ENCODE measurements at places on chromosomes 13 and 19.
A peak's percentile ranks its signal among the peaks of the same experiment; 100 is the strongest.

GRCh38 chr13:99866781-99867180, 104.8 kb downstream of the ZIC5 start:
- H3K4me3 ChIP-seq = no peak overlapping the region
- no peak overlapping the region for H3K27ac ChIP-seq
- no peaks in the 10 kb centered on the region for H3K4me1 ChIP-seq
- H3K27me3 ChIP-seq = no peaks in the 10 kb centered on the region

DNA sequence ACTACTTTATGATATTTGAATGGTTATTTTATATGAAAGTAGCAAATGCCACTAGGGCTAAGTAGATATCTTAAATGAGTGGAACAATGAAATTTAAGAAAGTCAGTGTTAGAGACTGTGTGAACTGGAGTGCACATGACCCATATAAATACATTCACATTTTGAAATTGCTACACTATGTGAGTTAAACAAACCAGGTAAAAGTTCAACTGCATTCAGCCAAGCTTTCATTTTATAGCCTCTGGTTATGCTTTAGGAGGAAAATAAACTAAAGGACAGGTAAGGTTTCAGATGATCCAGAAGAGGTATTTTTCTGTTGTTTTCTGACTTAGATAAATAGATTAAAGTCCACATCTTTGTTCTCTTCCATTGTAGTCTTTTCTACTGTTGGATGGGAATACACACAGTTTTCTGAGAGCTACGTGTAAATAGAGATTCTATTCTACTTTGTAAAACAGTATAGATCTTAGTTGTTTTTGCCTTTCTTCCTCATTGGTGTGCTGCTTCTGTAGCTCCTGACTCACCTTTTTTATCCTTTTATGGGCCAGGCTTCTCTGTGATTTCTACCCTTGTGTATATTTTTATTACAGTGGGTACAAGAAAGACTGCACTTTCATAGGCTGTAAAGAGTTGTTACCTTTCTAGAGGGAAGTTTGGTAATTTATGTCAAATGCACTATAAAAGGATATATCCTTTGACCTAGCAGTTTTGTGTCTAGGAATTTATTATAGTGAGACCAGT, 54.6 kb upstream of the KCTD4 start:
- H3K27me3 ChIP-seq = no peaks in the 10 kb centered on the region
- H3K4me1 ChIP-seq = no peaks in the 10 kb centered on the region
- H3K4me3 ChIP-seq = peak overlapping the region; percentile 8
- no peaks in the 10 kb centered on the region for H3K36me3 ChIP-seq

- peak; percentile 93 for DNase-seq
- no peaks in the 10 kb centered on the region for H3K36me3 ChIP-seq
- H3K4me1 ChIP-seq = peaks cover 43% of the 10 kb centered on the region
- H3K27ac ChIP-seq = peak overlapping the region; percentile 61
- H3K4me3 ChIP-seq = no peak overlapping the region
- H3K27me3 ChIP-seq = no peaks in the 10 kb centered on the region
Measured at GRCh38 chr13:110546926-110547325, 14.6 kb downstream of the RAB20 start.

GRCh38 chr13:34435338-34435737, 506.7 kb upstream of the NBEA start:
- no peaks in the 10 kb centered on the region for H3K36me3 ChIP-seq
- DNase-seq = no peak
- H3K27ac ChIP-seq = no peak overlapping the region
- H3K4me1 ChIP-seq = no peaks in the 10 kb centered on the region
- no peak overlapping the region for H3K4me3 ChIP-seq

GRCh38 chr19:3119693-3120380, 16.0 kb upstream of the GNA15 start:
- no peaks in the 10 kb centered on the region for H3K27me3 ChIP-seq
- H3K36me3 ChIP-seq = no peaks in the 10 kb centered on the region
- DNase-seq = no peak
- no peak overlapping the region for H3K27ac ChIP-seq

- no peak overlapping the region for H3K4me3 ChIP-seq
- peaks cover 14% of the 10 kb centered on the region for H3K4me1 ChIP-seq
- DNase-seq = no peak
- no peak overlapping the region for H3K27ac ChIP-seq
Measured at GRCh38 chr19:21314676-21315075, 14.5 kb downstream of the ZNF708 start.

DNA sequence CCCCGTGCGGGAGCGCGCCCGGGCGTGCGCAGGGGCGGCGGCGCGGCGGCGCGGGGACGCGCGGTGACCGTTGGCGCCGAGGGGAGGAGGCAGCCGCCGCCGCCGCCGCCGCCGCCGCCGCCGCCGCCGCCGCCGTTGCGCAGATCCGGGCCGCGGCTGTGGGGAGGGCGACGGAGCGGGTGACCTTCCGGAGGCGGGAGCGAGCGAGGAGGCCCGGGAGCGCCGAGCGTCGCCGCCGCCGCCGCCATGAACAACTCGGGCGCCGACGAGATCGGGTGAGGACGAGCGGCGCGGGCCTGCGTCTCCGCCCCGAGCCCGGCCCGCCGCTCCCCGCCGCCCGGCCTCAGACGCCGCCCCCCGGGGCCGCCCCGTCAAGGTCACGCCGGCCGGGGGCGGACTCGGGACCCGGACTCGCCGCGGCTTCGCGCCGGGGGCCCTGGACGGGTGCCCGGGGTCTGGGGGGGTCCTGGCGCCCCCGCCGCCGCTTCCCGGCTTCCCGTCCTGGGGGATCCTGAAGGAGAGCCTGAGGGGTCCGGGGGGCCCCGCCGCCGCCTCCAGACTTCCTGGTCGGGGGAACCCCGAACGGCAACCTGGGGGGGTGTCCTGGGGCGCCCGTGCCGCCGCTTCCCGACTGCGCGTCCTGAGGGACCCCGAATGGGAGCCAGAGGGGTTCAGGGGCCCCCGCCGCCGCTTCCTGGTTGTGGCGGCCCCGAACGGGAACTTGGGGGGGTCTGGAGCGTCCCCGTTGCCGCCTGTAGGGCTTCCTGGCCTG, at the start of gene DAZAP1:
Gene DAZAP1 (plus strand): TSS at position 59 of the 772 bp plus-strand sequence. CDS start 188 bp downstream, at position 247.
- H3K27me3 ChIP-seq = peaks cover 13% of the 10 kb centered on the region
- peaks cover 29% of the 10 kb centered on the region for H3K4me1 ChIP-seq
- H3K27ac ChIP-seq = peak within 1 kb of the TSS; percentile 98
- peak within 1 kb of the TSS; percentile 79 for H3K4me3 ChIP-seq
- no peaks in the 10 kb centered on the region for H3K36me3 ChIP-seq

GRCh38 chr13:110938662-110939421, 24.0 kb upstream of the ANKRD10 start:
- H3K36me3 ChIP-seq = no peaks in the 10 kb centered on the region
- DNase-seq = no peak
- H3K27ac ChIP-seq = no peak overlapping the region
- H3K27me3 ChIP-seq = no peaks in the 10 kb centered on the region
- no peaks in the 10 kb centered on the region for H3K4me1 ChIP-seq

GRCh38 chr13:32126278-32126677, 94.7 kb downstream of the FRY start:
- no peak overlapping the region for H3K4me3 ChIP-seq
- no peaks in the 10 kb centered on the region for H3K36me3 ChIP-seq
- no peak overlapping the region for H3K27ac ChIP-seq
- H3K4me1 ChIP-seq = no peaks in the 10 kb centered on the region
- H3K27me3 ChIP-seq = no peaks in the 10 kb centered on the region

- H3K4me1 ChIP-seq = no peaks in the 10 kb centered on the region
- DNase-seq = no peak
- no peak overlapping the region for H3K4me3 ChIP-seq
- no peaks in the 10 kb centered on the region for H3K27me3 ChIP-seq
- no peak overlapping the region for H3K27ac ChIP-seq
Measured at GRCh38 chr13:32474999-32475792, 47.3 kb upstream of the N4BP2L1 start.

DNA sequence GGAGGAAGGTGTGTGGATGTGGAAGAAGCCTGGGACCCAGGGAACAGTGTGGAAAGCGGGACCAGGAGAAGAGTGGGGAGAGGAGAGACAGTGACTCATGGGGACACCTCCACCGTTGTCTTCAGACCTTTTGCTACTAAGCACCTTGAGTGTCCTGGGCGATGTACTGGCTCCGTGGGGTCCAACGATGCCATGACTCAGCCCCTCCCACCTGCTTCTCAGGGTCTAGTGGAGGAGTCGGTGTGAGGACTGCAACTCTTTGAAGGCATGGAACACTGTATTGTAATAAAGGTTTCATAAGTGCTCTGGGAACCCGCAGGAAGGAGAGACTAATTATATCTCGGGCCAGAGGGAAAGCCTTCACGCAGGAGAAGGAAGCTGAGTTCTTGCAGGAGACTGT, 166.9 kb upstream of the KL start:
- no peak for DNase-seq
- H3K36me3 ChIP-seq = no peaks in the 10 kb centered on the region
- H3K4me1 ChIP-seq = no peaks in the 10 kb centered on the region
- H3K27me3 ChIP-seq = no peaks in the 10 kb centered on the region
- no peak overlapping the region for H3K27ac ChIP-seq
- no peak overlapping the region for H3K4me3 ChIP-seq

GRCh38 chr19:13841962-13842290, 35.0 kb upstream of the NANOS3 start:
- no peak for DNase-seq
- H3K27ac ChIP-seq = peak overlapping the region; percentile 100
- peaks cover 21% of the 10 kb centered on the region for H3K4me1 ChIP-seq
- H3K4me3 ChIP-seq = peak overlapping the region; percentile 97

- H3K4me3 ChIP-seq = peak overlapping the region; percentile 91
- peaks cover 63% of the 10 kb centered on the region for H3K4me1 ChIP-seq
- H3K27me3 ChIP-seq = no peaks in the 10 kb centered on the region
- H3K36me3 ChIP-seq = no peaks in the 10 kb centered on the region
- peak overlapping the region; percentile 99 for H3K27ac ChIP-seq
- DNase-seq = peak; percentile 54
Measured at GRCh38 chr19:3366753-3367627, 607 bp downstream of the NFIC start.

DNA sequence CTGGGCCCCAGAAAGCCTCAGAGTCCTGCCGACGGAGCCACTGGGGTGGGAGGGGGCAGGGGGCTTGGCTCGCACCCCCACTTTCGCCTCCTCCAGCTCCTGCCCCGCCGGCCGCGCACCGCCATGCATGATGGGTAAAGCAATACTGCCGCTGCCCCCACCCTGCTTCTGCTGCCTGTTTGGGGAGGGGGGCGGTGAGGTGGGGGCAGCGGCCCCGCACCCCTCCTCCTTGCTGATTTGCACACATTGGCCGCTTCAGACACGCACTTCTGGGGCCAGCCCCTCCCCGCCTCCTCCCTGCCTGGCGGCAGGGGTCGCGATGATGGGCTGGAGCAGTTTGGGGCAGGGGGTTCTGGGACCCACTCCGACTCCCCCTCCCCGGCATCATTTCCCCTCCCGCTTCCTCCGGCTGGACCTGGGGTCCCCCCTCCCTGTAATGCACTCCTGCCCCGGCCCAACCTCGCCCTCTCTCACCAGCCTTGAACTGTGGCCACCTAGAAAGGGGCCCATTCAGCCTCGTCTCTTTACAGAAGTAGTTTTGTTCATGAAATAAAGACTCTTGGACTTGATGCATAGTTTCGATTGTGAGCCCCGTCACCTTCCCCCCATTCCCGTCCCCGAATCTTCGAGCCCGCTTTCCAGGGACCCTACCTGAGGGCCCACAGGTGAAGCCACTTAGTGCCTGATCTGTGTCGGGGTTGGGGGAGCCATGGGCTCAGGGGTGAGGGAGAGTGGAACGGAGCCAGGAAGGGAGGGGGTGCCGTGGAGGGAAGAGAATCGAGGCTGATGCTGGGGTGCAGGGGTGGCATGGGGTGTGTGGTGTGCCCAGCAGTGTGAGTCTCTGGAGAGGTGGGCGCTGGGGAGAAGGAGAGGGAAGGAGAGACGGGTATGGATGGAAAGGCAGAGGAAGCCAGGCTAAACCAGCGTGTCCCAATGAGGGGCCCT, 1.4 kb upstream of the HPN start:
- peaks cover 24% of the 10 kb centered on the region for H3K4me1 ChIP-seq
- peak overlapping the region; percentile 1 for H3K4me3 ChIP-seq
- peak overlapping the region; percentile 55 for H3K27ac ChIP-seq
- H3K27me3 ChIP-seq = peaks cover 23% of the 10 kb centered on the region
- DNase-seq = no peak
- H3K36me3 ChIP-seq = no peaks in the 10 kb centered on the region

GRCh38 chr13:28406733-28407266, 88.1 kb downstream of the FLT1 start:
- H3K4me3 ChIP-seq = no peak overlapping the region
- no peak overlapping the region for H3K27ac ChIP-seq
- no peaks in the 10 kb centered on the region for H3K36me3 ChIP-seq
- H3K27me3 ChIP-seq = no peaks in the 10 kb centered on the region
- no peaks in the 10 kb centered on the region for H3K4me1 ChIP-seq

- H3K27me3 ChIP-seq = no peaks in the 10 kb centered on the region
- H3K4me3 ChIP-seq = peak overlapping the region; percentile 75
Measured at GRCh38 chr19:53868091-53868891, 608 bp downstream of the MYADM start.

DNA sequence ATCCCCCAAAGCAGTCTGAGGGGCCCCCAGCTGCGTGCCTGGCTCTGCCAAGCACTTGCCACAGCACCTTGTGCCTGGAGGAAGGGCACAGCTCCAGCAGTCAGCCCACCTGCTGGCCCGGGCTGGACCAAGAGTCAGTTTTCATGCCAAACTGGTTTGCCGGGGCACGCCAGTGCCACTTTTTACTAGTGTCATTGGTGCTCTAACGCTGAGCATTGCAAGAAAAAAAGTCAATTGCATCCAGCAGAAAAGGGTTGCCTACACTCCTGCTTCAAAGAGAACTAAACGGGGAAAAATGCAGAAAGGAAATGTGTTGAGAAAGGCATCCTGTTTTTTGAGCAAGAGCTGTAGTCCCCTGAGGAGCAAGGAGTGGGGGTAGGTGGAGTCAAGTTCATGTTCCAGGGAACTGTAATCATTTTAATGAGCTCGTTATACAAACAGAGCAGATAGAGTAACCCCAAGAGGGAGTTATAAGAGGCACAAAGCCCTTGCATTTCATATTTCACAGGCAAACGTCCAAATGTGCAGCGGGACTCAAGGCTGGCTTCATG, 68.4 kb downstream of the F2RL3 start:
- no peak for DNase-seq
- H3K36me3 ChIP-seq = no peaks in the 10 kb centered on the region
- H3K27me3 ChIP-seq = no peaks in the 10 kb centered on the region
- no peak overlapping the region for H3K27ac ChIP-seq
- peaks cover 7% of the 10 kb centered on the region for H3K4me1 ChIP-seq

- H3K36me3 ChIP-seq = no peaks in the 10 kb centered on the region
- H3K27me3 ChIP-seq = no peaks in the 10 kb centered on the region
- no peaks in the 10 kb centered on the region for H3K4me1 ChIP-seq
- H3K4me3 ChIP-seq = no peak overlapping the region
Measured at GRCh38 chr13:60925686-60926085, 490.0 kb downstream of the PCDH20 start.

All from transverse colon (tissue), 4 donors.